ENCODE measurements at places on chromosomes 11 and 22. TPM values are rescaled to one million over a fixed set of nuclear protein-coding genes. Genes with fewer than 3 reads are reported as not detected.

PARVB gene
- total RNA-seq, result 48.1 TPM

AMOTL1 gene
- total RNA-seq, result 57.3 TPM

ADAMTS8 gene
- 0.28 TPM for total RNA-seq

HBG2 gene
- not detected for total RNA-seq

OR5B2 gene
- not detected for total RNA-seq

KIF18A gene
- 29.1 TPM for total RNA-seq

TREH gene
- not detected for total RNA-seq

SPI1 gene
- not detected for total RNA-seq

SORL1 gene
- total RNA-seq, result 1.7 TPM

KCNJ4 gene
- total RNA-seq, result not detected

VPREB3 gene
- total RNA-seq, result not detected

PHLDB1 gene
- total RNA-seq, result 99.7 TPM

RAG2 gene
- not detected for total RNA-seq

USP28 gene
- 33.0 TPM for total RNA-seq

MPEG1 gene
- not detected for total RNA-seq

PANX3 gene
- total RNA-seq, result not detected

DBX1 gene
- total RNA-seq, result not detected

APOL5 gene
- not detected for total RNA-seq

KCNE3 gene
- 3.4 TPM for total RNA-seq

TMEM191C gene
- 1.1 TPM for total RNA-seq

CD3D gene
- not detected for total RNA-seq

TEX12 gene
- total RNA-seq, result not detected

SPON1 gene
- 0.85 TPM for total RNA-seq

PHLDA2 gene
- total RNA-seq, result 16.1 TPM

LRRC75B gene
- total RNA-seq, result 5.1 TPM

ARHGAP8 gene
- 0.28 TPM for total RNA-seq

C11orf16 gene
- total RNA-seq, result not detected

ANKK1 gene
- total RNA-seq, result not detected

OPCML gene
- total RNA-seq, result 3.4 TPM

PRODH gene
- total RNA-seq, result not detected

CBLIF gene
- total RNA-seq, result not detected

GLYAT gene
- not detected for total RNA-seq

SUSD2 gene
- 20.9 TPM for total RNA-seq

OR4D5 gene
- total RNA-seq, result not detected

TNNT3 gene
- total RNA-seq, result not detected

APOL6 gene
- total RNA-seq, result 18.6 TPM

ALG8 gene
- 34.9 TPM for total RNA-seq

OR5P2 gene
- not detected for total RNA-seq

SYVN1 gene
- 15.1 TPM for total RNA-seq

RCOR2 gene
- total RNA-seq, result 1.7 TPM

PDE2A gene
- total RNA-seq, result 1.3 TPM

ALDH3B1 gene
- 18.6 TPM for total RNA-seq

ARFGAP2 gene
- total RNA-seq, result 114 TPM

GVQW3 gene
- 1.2 TPM for total RNA-seq

PPP2R5B gene
- total RNA-seq, result 12.7 TPM

MPPED2 gene
- total RNA-seq, result not detected

LBHD1 gene
- 2.5 TPM for total RNA-seq

TBX10 gene
- not detected for total RNA-seq

RSF1 gene
- 51.6 TPM for total RNA-seq

TRIM51 gene
- total RNA-seq, result not detected

TENM4 gene
- 16.6 TPM for total RNA-seq

OR5M8 gene
- not detected for total RNA-seq

FDXACB1 gene
- 2.0 TPM for total RNA-seq
